ENCODE measurements at places on chromosomes 1 and 21. TPM values are rescaled to one million over a fixed set of nuclear protein-coding genes. Genes with fewer than 3 reads are reported as not detected.

The DMRTA2 gene
- total RNA-seq: not detected

The SELL gene
- total RNA-seq: 1.4 TPM

The PIK3R3 gene
- total RNA-seq: 33.8 TPM

The CFHR4 gene
- not detected for total RNA-seq

DNA sequence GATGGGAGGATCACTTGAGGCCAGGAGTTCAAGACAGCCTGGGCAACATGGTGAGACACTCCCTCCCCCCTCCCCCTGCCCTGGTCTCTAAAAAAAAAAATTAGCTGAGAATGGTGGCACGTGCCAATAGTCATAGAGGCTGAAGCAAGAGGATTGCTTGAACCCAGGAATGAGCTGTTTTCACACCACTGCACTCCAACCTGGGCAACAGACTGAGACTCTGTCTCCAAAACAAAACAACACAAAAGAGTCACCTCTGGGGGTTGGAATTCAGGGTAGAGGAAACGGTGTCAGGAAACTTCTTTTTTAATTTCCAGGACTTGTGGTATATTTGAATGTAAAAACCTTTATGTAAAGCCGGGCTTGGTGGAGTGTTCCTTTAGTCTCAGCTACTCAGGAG is 43.2 kb downstream of the RHOU start:
- no peak for DNase-seq

- DNase-seq: no peak
These were observed 46.5 kb upstream of the RNF11 start for GRCh38 chr1:51189421-51190073.

GRCh38 chr1:237774246-237774645 is 116.5 kb downstream of the ZP4 start:
- no peak for DNase-seq

DNA sequence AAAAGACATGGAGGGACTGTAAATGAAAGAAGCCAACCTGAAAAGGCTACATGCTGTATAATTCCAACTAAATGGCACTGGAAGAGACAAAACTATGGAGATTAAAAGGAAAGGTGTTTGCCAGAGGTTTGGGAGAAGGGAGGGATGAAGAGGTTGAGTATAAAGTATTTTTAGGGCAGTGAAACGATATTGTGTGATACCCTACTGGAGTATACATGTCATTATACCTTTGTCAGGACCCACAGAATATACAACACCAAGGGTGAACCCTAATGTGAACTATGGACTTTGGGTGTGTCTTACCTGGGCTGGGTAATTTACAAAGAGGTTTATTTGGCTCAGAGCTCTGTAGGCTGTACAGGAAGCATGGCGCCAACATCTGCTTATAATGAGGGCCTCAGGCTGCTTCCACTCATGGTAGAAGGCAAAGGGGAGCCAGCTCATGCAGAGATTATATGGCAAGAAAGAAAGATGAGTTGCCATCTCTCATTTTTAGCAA is 73.4 kb downstream of the CD2 start:
- DNase-seq: no peak

DNA sequence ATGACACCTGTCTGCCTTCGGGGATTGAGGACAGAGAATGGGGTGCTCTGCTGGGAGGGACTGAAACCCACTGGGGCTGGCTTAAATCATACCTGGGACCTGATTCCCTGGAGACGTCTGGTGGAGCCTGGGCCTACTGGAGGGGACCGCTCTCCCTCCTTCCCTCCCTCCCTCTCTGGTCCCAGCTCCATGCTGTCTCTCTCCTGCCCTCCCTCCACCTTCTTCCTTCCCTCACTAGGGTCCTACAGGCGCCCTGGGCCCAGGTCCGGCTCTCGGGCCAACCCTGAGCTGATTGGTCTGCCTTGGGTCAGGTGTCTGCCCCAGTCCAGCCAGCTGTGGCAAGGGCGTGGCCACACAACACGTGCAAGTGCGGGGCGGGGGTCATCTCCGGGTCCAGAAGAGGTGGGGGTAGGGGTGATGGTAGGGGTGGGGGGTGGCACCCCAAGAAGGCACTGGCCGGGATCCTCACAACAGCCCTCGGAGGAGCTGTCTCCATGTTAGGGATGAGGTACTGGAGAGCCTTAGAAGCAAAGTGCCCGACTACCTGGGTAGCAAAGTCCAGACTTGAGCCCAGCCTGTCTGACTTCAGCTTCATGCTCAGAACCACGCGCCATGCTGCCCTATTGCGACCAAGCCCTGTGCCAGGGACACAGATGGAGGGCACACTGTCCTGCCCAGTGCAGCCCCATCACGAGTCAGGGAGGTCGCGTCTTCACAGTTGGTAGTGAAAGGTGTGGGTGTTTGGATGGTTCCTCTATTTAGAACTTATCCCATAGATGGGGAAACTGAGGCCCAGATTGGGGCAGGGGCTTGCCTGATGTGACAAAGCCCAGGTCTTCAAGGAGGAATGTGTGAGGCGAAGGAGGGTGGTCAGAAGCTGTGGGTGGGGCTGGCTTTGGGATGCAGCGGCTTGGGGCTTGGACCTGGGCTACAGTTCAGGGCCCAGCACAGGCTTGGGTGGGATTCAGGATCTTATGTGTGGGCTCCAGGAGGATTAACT is 574.1 kb downstream of the PTPRU start:
- DNase-seq: no peak

GRCh38 chr1:40665335-40666171 is at the start of gene RIMS3:
Gene RIMS3 (minus strand): TSS chr1:40665682. CDS start chr1:40641925, 23,757 bp downstream.
- DNase-seq: peak; percentile 76

GRCh38 chr1:159089184-159089791 is 12.7 kb upstream of the AIM2 start:
- DNase-seq: no peak

- no peak for DNase-seq
These were observed 10.2 kb downstream of the DHCR24 start for GRCh38 chr1:54876814-54877213.

DNA sequence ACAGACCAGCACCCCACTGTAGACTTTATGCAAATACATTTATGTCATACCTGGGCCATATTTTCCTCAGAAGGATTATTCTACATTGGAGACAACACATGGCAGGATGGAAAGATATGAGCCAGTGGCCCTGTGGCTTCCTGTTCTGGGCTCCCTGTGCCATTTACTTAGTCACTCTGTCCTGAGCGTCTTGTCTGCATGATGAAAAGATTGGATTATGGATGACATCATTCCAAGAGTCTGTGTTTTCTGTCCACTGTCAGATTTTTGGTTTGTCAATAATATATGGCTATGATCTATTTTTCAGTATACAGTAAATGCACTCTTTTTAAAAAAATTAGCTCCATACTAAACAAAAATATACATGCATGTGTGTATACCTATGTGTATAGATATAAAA is 30.8 kb downstream of the IGSF5 start:
- DNase-seq: no peak

Data from heart left ventricle (tissue), 16 donors.